ENCODE measurements at places on chromosomes 5 and 9. TPM values are rescaled to one million over a fixed set of nuclear protein-coding genes. Genes with fewer than 3 reads are reported as not detected.

The SLC25A2 gene
- total RNA-seq, result 0.26 TPM

The POU5F2 gene
- total RNA-seq, result 1.2 TPM

The SPTLC1 gene
- total RNA-seq, result 85.7 TPM

The GMCL2 gene
- total RNA-seq, result not detected

The FCHSD1 gene
- 28.0 TPM for total RNA-seq

The PRLR gene
- 0.07 TPM for total RNA-seq

The C9orf43 gene
- total RNA-seq, result 0.13 TPM

The PCDHGA11 gene
- total RNA-seq, result 20.6 TPM

Measured in smooth muscle cell of the pulmonary artery (primary cell).